ENCODE measurements at places on chromosomes 5 and 9.

DNA sequence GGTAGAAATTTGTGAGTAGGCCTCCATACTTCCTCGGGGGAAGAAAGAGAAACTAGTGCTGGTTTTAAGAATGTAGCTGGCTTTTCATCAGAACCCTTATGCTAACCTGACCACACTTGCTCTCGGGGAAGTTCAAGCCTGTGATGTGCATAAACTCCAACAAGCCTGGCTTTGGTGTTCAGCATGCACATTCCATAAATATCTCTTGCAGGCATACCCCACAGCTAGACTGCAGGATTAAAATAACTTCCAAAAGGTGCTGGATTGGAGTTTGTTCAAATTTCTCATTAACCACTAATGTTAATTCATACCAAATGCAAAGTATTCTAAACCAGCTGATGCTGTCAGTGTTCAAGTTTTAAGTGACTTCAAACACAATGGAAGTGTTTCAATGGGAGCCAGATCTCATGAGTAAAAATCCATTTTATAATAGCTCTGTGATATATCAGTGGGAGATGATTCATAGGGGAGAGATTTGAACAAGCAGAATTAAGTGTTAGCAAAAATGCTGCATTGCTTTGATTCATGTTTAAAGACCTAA, 79.4 kb downstream of the NPR3 start:
- no peak for DNase-seq

- no peak for DNase-seq
Observed at GRCh38 chr9:114388764-114389375, 1.1 kb upstream of the AKNA start.

DNA sequence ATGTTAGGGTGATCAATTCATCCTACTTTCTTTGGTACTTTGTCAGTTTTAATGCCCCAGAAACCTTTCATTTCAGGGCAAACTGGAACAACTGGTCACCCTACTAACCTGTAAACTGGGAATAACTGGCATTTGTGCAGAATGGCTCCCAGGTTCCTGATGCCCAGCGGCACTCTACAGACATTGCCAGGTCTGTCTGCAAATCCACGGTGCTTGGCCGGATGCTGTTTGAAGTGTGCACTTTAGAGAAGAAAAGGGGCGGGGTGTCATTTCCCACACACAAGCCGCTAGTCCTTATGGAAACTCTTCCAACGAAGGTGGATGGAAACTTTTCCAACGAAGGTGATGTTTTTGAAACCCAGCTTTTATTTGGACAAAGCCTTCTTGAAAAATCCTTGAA, 49.9 kb upstream of the OTULINL start:
- no peak for DNase-seq

DNA sequence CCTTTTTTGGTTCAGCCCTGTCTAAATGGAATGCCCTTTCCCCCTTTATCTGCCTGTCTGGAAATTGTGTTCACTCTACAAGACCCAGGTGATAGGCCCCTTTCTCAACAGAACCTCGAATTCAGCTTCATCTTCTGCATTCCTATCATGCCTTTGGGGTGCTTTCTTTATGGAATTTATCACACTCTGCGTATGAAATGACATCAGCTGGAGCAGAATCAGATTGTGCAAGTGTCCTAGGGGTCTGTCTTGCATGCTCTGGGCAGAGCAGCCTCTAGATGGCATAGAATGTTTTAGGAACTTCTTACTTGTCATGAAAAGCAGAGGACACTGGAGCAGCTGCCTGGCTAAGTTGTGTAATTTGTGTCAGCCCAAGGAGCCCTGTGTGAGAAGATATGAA, 84.9 kb downstream of the ISL1 start:
- DNase-seq, result no peak

- no peak for DNase-seq
Observed at GRCh38 chr9:130423272-130423671, 21.5 kb upstream of the ASS1 start.

DNA sequence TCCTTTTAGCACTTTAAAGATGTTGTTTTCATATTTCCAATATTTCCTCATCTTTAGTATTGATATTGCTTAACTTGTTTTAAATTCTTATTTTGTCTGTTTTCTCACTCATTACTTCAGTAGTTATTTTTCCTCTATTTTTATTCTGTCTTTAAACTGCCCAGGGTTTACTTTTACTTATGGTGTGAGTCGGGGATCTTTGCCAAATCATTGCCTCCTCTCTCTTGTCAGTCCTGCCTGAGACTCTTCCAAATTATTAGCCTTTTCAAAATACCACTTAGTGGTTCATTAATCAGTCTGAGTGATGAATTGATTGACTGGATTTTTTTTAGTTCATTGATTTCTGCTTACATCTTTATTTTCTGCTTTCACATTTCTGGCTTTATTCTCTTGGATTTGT, 72.9 kb downstream of the SH3GL2 start:
- DNase-seq, result no peak

DNA sequence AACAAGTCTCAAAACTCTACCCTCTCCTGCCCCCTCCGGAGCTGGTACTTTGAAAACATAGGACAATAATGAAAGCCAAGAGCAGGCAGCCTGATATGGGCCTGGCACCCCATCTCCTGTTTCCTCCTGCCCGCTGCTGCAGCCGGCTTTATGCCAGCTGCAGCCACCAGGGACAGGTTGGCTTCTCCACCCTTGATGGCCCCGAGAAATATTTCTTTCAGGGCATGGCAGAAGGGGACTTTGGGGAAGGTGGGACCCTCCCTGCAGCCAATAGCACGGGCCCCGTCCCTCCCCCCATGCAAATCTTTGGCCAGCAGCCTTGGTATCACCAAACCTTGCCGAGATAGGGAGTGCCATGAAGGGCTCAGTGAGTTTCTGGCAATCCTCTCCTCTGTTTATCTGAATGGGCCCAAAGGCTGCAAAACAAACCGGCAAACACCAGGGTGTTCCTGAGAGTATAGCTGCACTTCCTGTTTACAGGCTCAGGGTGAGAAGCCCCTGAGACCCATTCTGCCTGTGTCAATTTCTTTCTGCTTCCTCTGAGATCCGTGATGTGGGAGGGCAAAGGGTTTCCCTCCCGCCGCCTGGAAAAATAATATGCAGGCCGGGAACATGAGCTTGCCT, 73.4 kb upstream of the BOD1 start:
- DNase-seq, result peak; percentile 68

GRCh38 chr9:131616983-131617604, 71.8 kb downstream of the PRRT1B start:
- DNase-seq, result no peak

DNA sequence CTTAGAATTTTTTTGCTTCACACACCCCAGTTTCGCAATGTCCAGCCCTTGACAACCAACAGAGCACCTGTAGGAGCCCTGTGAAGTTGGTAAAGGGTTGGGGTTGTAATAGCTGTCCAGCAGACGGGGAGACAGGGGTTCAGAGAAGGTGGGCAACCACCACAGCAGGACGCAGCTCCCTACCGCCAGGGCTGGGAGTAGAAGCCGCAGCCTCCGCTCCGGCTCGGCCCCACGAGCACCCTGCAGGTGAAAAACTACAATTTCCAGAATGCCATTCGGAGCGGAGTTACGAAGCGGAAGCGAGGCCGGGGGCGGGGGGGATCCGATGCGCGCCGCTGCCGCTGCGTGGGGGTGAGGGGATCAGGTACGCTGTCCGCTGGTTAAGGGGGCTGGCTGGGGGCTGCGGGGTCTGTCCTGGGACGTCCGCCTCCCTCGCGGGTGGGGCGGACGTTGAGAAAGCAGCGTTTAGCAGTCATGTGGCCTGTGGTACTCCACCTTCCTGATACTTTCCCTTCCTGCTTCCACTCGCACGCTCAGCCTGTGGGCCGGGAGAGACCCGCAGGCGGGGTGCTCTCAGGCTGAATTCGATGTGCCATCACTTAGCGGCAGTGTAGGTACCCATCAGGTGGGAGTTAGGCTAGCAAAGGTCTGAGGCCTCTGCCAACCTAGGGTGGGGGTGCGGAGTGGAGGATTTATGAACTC, at the start of gene TRMT10B:
TRMT10B (plus strand) TSS at position 317 of the 702 bp plus-strand sequence. CDS start 8,127 bp downstream, outside the sequence.
- DNase-seq, result peak; percentile 80

DNA sequence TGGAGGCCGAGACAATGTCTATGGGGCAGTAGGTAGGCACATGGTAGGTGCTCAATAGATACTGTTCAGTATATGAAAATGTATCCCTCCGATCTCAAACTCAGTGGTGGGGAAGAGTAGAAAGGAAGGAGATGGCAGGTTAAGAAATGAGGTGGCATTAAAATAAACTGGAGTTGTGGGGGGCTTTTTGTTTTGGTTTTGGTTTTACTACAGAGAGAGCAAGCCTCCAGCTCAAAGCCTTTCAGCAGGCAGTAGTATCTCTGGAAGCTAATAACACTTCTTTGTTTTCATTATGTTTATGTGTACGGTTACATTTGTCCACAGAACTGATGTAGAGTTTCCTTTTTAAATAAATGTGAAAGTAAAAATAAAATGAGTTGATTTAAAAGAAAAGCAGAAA, 8.6 kb downstream of the MFAP3 start:
- no peak for DNase-seq

GRCh38 chr9:1531424-1531823, 481.3 kb downstream of the DMRT2 start:
- no peak for DNase-seq

DNA sequence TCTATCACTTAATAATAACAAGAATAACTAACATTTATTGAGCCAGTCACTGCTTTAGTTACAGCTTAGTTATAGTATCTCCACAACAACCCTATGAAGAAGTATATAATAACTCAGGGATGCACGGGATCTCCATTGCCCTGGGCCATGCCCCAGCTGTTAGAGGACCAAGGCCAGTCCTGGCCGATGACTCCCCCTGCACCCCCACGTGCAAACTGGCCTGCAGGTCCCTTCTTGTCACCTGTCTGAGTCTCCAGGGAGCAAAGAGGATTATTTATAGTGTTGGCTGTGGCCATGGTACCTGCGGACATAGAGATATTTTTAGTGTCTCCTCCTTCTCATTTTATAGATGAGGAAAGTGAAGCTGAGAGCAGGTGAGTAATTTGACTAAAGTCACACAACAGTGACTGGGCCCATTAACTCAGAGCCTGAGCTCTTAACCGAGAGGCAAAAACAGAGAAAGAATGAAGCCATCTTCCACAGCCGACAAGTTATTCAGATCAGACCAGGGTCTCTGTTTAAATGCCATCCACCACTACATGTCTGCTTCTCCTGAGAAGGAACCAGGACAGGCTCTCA, 94.4 kb downstream of the TMEM215 start:
- no peak for DNase-seq

GRCh38 chr5:132085686-132086085, 12.1 kb downstream of the CSF2 start:
- no peak for DNase-seq

- DNase-seq, result peak; percentile 62
Observed at GRCh38 chr5:176535664-176536131, 1.5 kb downstream of the RNF44 start.

- DNase-seq, result no peak
Observed at GRCh38 chr5:3377176-3377575, 218.5 kb upstream of the IRX1 start.

- no peak for DNase-seq
Observed at GRCh38 chr5:34597034-34598027, 58.8 kb upstream of the RAI14 start.

GRCh38 chr5:68798877-68799843, 294.7 kb upstream of the SLC30A5 start:
- DNase-seq, result no peak

- no peak for DNase-seq
Observed at GRCh38 chr5:37787742-37788141, 52.1 kb downstream of the GDNF start.

Data from pancreas (tissue), 10 donors.